Neural crest cell (in vitro differentiated cells): ENCODE measurements at places on chromosomes 6 and 20.

DNA sequence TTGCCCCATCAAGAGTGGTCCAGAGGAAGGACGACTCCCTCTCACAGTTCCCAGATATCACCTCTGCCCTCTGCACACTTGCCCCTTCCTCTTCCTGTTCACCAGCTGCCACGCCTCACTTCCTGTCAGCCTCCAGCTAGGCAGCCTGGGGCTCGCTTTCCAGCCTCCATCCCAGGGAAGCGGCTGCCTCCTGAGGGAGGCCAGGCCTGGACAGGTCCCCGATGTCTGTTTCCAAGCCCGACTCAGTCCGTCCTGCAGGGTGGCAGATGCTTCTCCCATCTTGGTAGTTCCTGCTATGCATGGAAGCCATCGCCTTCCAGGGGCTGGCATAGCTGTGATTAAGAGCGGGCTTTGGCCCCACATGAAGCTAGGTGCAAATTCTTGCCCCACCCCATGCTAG lies 233.5 kb upstream of the PMEPA1 start:
- DNase-seq: no peak

DNA sequence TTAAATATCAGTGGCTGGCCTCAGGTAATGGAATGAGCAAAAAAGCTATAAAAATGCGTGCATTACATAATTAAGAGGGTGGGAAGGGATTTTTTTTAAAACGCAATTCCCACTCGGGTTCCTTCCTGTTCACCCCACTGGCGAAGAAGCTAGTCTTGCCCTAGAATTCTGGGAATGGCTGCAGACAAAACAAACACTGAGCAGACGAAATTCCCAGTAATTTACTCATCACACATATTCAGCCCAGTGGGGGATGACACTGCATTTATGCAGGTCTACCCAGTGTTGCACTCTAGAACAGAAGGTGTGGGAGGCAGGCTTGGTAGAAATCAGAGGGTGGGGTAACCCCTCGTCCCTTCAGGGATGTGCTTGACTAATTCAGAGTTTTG lies 2695.0 kb upstream of the DEFB115 start:
- no peak for DNase-seq

GRCh38 chr20:35171753-35172433 lies at the start of gene PROCR:
PROCR (plus strand) TSS chr20:35172072; CDS start chr20:35172155, 83 bp downstream.
- no peak for DNase-seq

GRCh38 chr6:42260972-42261371 lies 43.3 kb upstream of the MRPS10 start:
- peak; percentile 26 for DNase-seq

DNA sequence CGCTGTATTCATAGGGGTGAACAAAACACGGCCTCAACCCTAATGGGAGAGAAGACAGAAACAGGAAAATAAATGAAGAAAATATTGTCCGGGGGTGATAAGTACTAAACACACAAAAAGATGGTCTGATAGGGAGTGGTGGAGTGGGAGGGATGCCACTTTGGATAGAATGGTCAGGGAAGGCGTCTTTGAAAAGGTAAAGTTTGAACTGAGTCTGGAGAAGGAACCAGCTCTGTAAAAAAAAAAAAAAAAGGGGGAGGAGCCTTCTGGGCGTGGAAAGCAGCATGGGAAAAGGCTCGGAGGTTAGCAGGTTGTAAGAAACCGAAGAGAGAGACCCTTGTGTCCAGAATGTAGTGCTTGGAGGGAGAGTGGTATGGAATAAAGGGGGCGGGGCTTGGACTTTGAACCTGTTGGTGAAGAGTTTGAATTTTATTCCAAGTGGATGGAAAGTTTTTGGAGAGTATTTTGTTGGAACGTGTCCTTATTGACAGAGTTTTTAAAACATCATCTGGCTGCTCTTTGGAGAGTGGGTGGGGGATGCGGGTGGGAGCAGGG lies 1.8 kb downstream of the CHMP4B start:
- peak; percentile 32 for DNase-seq

- DNase-seq: no peak
Measured at GRCh38 chr20:25000268-25000801, 7.8 kb upstream of the APMAP start.

GRCh38 chr20:57959589-57959988 lies 249.8 kb upstream of the PMEPA1 start:
- DNase-seq: no peak

DNA sequence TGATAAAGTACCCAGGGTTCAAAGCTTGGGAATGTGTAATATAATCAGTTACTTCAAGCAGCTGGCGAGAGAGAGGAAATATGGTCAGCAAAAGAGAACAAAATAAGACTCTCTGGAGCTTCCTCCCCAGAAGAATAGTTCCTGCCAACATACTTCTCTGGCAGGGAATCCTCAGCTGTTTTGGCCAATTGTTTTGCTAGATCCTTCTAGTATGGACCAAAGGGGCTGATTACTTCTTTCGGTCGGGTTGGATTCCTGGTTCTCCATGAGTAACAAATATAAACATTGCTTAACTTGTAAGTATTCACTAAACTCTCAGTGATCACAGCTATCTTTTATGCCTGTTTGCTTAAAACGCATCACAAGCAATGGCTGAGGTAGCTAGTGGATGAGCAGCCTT lies 31.4 kb upstream of the FBXO9 start:
- no peak for DNase-seq

DNA sequence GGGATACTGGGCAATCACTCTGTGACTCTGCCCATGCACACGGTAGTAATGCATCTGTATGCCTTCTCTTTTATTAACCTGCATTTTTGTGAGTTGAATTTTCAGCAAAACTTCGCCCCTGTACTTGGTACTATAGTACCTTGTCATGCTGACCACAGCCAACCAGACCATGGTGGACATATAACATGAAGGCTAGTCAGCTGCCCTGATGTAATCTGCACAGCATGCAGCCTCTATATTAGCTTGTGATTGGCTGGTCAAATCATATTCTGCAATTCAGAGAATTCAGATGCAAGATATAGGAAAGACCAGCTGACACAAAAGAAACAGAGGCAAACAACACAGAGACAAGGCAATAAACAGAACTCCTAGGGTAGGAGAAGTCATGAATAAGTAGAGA lies 200.9 kb upstream of the JARID2 start:
- DNase-seq: no peak

- no peak for DNase-seq
Measured at GRCh38 chr20:33280000-33280680, 2.9 kb upstream of the BPIFB1 start.

GRCh38 chr6:56620229-56620868 lies 22.3 kb downstream of the DST start:
- DNase-seq: no peak
